ENCODE measurements at places on chromosomes 11 and 22.

GRCh38 chr11:102666331-102666957 is 39.1 kb downstream of the MMP27 start:
- DNase-seq, result peak; percentile 6

GRCh38 chr11:289712-290620 is 1.0 kb downstream of the PGGHG start:
- DNase-seq, result no peak

GRCh38 chr11:83785942-83786341 is 499.8 kb upstream of the CCDC90B start:
- DNase-seq, result no peak

DNA sequence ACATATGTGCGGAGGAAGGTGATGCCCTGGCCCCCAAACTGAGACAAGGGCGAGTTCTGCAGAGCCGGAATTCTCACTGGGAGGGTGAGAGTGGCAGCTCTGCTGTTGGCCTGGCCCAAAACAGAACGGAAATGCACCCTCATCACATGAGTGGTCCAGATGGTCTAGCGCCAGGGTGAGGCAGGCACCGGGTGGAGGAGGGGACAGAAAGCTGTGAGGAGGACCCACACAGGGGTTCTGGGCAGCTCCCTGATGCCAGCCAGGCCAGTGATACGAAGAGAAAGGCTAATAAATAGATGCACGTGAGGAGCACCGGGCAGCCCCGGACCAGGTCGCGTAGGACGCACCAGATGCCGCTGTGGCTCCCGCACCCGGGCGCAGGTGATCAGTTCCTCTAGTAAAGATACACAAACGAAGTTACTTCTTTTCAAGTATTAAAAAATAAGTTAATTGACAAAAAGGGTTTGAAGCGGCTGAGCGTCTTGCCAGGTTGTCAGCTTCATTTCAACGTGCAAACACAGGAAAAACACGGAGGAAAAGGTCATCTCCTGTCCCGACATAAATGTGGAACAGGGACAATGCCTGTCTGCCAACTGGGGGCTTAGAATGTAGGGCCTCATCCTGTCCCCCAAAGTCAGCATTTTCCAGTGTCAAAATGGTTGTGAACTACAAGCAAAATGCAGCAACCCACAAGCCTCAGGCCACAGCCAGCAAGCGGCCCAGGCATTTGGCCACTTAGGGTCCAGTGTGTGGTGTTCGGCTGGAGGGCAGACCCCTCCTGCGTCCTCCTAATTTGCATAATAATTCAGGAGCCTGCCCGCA is 15.3 kb upstream of the BID start:
- DNase-seq, result no peak

DNA sequence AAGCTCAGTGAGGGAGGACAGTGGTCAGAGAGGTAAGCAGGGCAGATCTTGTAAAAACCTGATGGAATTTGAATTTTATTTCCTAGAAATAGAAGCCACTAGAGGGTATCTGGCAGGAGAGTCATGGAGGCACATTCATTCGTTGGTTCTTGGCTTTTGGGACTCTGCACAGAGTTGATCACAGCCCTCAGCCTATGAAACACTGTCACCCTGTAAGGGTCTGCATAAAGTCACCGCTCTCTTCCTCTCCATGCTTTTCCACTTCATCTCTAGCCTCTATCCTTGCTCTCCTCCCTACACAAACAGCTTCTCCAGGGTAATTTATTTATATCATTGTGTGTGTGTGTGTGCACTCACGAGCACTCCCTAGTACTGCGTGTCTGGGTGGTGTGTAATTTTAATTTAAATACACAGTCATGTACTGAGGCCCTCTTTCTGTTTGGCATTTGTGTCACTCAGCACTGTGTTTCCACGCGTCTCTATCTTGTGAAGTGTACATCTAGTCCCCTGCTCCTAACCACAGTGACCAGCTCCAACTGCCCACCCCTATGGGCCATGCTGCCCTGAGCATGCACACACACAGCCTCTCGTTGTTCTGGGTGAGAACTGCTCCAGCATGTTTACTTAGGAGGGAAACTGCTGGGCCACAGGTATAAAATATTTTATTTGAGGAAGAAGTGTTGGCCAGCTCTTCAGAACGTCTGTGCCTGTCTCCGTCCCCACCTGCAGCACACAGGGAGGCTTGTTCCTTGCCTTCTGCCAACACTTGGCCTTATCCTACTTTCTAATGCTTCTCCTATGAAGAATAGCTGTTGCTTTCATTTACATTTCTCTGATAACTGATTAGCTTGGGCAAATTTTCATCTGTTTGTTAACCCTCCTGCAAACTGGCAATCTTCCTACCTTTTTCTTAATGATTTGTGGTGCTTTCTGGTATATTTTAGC is 4.5 kb downstream of the KCNQ1OT1 start:
- no peak for DNase-seq

DNA sequence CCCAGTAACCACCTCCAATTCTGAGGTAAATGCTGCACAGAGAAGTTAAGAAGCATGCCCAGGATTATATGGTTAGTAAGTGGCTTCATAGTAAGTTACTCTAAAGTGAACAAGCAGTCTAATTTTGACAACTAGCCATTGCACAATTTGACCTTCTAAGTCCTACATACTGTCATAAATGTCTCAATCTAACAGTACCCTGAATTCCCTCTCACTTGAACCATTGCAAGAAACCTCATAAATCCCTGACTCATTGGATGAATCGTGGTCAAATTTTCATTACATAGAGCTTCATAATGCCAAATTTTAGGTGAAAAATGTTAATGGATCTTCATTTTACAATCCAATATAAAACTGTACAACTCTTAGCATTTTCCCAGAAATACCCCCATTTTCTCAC is 217.3 kb upstream of the GRIA4 start:
- peak; percentile 18 for DNase-seq

- DNase-seq, result no peak
Measured at GRCh38 chr11:31827455-31828206, 16.5 kb upstream of the PAX6 start.

- DNase-seq, result no peak
Measured at GRCh38 chr11:2943711-2944118, 14.5 kb upstream of the PHLDA2 start.

DNA sequence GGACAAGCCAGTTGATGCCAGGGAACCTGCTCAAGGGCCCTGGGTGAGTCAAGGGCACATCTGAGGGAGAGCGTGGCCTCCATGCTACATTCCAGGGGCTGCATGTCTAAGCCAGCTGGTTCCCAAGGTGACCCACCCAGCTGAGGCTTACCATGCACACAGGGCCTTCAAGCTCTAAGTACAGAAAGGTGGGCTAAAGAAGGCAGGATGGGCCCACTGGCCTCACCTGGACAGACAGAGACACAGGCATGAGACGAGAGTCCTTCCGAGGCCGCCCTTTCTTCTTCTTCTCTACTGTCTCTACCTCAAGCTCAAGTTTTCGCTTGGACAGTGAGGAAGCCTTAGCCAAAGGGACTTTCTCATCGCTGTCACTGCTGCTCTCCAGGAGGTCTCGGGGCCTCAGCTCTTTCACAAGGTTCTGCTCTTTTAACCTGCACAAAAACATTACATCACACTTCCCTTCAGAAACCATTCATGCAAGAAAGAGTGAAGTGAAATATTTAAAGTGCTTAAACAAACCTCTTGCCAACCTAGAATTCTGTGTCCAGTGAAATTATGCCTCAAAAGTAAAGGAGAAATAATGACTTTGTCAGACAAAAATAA is 69.9 kb downstream of the HIRA start:
- no peak for DNase-seq

DNA sequence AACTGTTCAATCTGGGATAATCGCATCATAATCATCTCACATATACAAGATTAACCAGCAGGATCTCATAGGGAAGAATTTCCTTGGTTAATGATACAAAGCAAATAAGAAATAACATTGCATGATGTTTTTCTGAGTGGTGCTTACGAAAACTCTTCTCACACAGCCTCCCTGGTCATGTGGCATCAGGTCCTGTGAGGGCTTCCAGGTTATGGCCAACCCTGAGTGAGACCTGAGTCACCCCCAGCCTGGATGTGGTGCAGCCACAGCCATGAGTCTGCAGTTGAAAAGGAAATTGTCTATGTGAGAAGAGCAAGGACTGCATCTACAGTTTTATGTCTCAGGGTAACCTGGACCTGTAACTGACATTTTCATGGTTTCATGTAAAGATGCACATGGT is 90.5 kb upstream of the XKR3 start:
- no peak for DNase-seq

DNA sequence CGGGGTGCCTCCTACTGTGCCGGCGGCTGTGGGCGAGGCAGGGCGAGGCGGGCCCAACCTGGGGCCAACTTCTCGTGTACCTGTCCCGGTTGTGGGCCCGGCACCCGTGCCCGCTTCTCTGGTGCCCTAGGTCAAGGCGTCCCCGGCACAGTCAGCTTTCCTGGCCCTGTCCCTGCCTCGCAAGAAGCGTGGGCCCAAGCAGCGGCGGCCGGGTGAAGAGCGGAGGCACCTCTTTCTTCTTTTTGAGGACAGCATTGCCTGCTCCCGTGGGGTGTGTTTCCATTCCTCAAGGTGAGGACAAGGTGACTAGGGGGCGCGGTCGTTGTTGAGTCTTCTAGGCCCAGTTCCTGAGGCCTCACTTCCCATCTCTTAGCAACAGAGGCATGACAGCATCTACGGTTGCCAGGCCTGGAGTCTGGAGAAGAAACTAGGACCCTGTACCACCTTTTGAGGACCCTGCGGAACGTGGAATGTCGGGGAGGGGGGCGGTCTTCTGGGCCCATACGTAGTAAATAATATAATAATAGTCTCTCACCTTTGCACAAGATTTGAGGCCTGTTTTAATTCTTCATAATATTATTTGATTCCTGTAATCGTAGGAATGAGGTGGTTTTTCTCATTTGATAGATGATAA is 418 bp downstream of the ACO2 start:
- no peak for DNase-seq

DNA sequence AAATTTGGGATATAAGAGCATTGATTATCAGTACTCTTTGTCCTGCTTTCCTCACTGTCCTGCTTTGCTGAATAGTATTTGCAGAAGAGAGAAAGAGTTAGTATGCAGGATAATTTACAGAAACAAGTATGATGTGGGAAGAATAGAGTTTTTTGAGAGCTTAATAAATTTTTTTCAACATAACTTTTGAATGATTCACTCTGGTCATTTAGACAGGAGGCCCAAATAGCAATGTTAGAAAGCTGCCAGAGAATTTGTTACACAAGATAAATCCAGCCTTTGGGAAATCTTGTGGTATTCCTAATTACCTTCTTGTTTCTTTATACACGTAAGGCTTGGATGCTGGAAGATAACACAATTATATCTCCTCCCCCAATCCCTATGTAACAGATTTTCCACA is 484.6 kb downstream of the CNTN5 start:
- peak; percentile 77 for DNase-seq

- no peak for DNase-seq
Measured at GRCh38 chr11:57568330-57568766, 876 bp upstream of the UBE2L6 start.

DNA sequence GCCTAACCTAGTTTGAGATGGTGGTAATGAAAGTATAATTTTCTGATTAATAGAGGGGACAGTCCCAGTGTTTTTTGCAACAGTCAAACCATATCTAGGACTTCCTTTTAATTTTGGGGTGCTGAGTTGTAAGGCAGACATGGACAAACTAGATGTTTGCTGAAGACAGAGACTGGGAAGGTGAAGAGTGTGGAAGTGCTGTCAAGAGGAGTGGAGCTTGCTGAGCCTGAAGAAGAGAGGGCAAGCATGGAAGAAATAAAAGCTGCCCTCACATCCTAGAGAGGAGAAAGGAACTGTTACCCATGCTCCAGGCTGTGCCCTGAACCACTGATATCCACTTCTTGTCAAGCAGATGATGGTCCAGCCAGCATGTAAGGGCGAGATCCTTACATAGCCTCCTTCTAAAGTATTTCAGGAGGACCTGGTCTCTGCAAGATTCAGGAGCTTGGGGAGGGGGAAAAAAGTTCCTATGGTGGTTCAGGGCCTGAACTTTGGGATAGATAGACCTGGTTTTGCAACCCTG is 51.4 kb downstream of the PRR5L start:
- DNase-seq, result no peak

DNA sequence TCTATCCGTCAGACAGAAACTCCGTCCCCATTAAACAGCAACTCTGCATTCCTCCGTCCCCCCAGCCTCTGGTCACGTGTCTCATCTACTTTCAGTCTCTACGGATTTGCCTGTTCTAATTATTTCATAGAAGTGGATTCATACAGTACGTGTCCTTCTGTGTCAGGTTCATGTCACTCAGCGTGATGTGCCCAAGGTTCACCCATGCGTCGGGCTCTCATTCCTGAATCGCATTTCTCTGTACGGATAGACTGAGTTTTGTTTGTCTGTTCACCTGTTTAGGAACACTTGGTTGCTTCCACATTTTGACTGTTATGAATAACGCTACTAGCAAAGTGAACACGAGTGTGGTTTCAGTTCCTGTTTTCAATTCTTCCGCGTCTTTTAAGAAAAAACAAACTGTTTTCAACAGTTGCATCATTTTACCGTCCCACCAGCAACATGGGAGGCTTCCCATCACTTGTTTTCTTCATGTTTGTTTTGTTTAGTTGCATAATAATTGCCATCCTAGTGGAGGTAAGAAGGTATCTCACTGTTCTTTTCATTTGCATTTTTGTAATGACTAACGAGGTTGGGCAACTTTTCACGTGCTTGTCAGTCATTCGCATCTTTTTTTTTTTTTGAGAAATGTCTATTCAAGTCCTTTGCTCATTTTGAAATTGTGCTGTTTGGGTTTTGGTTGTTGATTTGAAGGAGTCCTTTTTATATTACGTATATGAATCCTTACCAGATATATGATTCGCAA is 8.9 kb upstream of the NLRP6 start:
- DNase-seq, result no peak

DNA sequence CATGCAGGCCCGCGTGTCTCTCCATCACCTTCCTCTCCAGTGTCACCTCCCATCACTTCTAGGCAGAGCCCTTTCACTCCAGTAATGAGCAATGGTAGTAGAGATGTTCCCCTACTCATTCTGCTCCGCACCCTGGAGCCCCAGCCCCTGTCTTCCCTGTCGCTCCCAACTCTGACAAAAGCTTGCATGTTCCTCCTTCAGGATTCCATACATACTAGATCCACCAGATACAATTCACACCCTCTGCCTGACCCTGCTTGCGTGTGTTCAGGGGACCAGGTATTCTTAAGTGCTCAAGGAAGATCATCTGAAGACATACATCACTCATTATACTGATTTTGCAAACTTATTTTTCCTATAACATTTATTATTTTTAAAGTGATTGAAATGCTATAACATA is 222.7 kb downstream of the SNX19 start:
- DNase-seq, result no peak

- no peak for DNase-seq
Measured at GRCh38 chr11:88106666-88107065, 68.6 kb downstream of the RAB38 start.

- DNase-seq, result no peak
Measured at GRCh38 chr11:9386086-9386485, 1.6 kb downstream of the IPO7 start.

- DNase-seq, result no peak
Measured at GRCh38 chr22:47161631-47162030, 399.2 kb downstream of the TBC1D22A start.
